ENCODE measurements at places on chromosomes 2 and 18.

GRCh38 chr2:239666855-239667376, 266.1 kb upstream of the HDAC4 start:
- no peak for DNase-seq

DNA sequence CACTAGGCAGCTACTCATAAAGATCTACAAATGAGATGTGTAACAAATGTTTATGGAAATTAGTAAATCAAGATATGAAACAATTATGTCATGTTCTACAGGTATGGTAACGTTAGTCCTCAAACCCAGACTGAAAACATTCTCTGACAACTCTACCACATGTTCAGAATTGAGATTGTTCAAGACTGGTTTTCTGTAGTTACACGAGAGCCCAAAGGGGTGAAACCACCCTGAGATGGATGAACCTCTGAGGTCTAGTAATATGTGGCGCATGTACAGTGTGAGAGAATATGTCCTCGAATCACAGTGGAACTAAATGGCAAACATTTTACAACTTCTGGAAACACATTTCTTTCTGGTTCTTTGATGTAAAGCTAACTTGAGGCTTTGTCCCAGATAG, 614.3 kb downstream of the ZEB2 start:
- no peak for DNase-seq

DNA sequence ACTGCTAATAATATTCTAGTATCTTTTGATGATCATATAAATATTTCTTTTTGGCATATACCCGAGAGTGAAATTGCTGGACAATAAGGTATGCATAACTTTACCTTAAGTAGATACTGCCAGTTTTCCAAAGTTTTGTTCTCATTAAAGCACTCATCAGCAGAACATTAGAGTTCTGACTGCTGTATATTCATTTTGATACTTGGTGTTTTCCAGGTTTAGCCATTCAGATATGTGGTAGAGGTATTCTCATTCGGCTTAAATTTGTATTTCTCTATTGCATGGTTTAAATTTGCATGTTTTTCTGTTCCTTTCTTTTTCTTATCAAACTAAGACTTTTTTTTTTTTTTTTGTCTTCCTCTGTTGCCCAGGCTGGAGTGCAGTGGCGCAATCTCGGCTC, 18.2 kb downstream of the CYBRD1 start:
- DNase-seq: no peak

- DNase-seq: no peak
Observed at GRCh38 chr2:196983934-196984333, 57.4 kb upstream of the PGAP1 start.

- no peak for DNase-seq
Observed at GRCh38 chr2:8388781-8389180, 293.1 kb upstream of the ID2 start.

GRCh38 chr2:171146633-171147032, 14.1 kb downstream of the TLK1 start:
- no peak for DNase-seq

DNA sequence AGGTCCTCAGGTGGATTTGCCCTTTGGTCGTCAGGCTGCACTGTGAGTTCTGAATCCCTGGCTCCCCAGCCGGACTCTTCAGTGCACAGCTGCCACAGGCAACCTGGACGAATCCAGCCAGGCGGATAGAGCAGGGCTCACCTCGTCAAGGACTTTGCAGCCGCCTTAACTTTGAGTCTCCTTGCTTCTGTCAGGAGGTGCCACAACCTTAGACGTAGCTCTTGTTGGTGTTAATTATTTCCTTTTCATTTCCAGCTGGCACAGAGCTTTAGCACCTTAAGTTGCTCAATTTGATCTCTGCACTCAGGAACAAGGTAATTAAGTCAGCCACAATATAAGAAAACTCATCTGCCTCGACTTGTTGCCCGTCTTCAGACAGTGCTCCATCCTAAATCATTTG, 17.7 kb downstream of the SMIM21 start:
- DNase-seq: no peak

DNA sequence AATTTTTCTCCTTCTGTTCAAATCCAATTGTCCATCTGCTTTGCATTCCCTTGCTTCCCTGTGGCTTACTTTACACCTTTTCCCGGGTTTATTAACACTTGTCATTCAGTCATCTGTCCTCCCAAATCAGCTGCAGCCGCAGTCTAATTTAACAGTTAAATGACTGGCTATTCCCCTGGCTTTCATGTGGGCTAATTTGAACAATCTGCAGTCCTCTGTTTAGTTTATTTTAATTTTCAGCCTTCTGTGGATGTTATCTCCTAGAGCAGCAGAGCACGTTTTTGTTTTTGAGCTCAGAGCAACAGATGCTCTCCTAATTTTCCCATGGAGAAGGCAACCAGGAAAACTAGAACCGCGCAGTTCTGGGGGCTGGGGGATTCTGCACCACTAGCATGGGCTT, 55.0 kb downstream of the MEP1B start:
- DNase-seq: no peak

DNA sequence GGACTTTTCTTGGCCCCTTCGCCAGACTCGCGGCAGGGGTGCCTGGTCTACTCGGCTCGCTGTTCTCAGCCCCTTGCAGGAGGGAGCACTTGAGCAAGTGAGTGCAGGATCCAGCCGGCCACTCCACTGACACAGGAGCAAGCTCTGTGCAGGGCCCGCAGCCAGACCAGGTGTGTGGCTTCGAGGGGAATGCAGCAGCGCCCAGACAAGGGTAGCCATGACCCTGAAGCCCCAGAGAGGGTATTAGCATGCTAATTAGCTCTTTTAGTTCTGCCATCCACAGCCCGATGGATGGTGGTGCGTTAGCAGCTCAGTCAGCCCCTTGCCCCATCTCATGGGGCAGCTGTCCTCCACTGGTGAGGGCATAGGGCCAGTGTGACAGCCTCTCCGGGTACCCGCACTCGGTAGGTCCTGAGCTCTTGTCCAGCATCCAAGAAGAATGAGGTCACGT, 103.2 kb upstream of the HS6ST1 start:
- DNase-seq: no peak

DNA sequence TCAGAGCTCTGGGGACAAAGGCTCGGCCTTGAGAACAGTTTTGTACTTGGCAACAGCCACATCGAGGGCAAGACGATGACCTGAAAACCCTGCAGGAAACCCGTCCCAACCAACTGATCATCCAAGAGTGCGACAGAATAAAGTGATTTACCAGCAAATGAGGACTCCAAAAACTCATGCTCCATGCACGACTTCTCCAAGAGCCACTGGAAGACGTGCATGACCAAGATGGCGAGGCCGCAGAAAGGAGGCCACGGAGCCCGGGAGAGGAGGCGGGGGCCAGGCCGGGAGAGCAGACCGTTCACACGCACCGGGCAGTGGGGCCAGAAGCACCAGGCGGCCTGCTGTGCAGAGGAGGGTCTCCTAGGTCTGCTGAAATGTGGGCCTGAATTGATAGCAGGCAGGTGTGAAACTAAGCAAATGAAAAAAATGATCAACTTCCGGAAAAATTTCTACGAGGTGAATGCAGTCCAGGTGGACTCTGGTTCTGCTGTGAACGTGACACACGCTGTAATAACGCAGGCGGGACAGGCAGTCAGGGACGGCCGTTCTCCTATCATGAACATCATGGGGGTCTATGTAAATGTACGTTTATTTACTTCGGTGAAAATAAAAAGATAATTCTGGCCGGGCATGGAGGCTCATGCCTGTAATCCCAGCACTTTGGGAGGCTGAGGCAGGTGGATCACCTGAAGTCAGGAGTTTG, 252.2 kb downstream of the HDAC4 start:
- no peak for DNase-seq

- no peak for DNase-seq
Observed at GRCh38 chr2:191038241-191038725, 24.3 kb upstream of the STAT1 start.

- DNase-seq: no peak
Observed at GRCh38 chr18:12262748-12263147, 8.6 kb downstream of the CIDEA start.

DNA sequence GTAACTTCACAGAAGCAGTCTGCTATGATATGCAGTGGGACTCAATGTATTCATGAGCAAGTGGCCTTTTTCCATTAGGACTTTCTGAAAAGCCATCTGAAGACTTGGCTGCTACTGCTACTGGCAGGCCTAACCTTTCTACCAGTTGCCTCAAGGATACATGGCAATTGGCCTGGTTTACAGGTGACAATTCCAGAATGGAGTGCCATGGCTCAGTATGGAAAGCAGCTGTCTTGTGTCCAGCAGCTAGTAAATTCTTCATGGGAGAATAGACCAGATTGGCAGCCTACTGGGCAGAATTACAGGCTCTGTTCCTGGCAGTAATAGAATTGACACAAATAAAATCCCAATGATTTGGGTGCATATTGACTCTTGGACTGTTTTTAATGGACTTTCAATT, 12.6 kb upstream of the TMX3 start:
- DNase-seq: no peak

GRCh38 chr18:62420151-62420512, 95.0 kb downstream of the TNFRSF11A start:
- no peak for DNase-seq

DNA sequence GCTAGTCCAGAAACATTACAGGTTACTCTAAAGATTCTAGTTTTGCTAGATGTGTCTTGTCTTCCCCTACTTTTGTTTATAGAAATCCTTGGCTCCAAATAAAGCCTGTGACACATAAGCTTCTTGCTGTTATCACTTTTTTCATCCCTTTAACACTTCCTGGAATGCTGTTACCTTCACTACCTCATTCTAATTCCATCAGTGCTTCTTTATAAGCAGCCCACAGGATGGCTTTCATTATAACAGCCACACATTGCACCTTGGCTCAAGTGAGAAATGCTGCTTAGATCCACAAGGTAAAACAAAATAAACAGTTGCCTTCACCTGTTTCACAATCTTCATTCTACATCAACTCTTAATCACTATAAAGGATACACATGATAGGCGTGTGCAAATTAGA, 221.7 kb downstream of the SLC8A1 start:
- no peak for DNase-seq

DNA sequence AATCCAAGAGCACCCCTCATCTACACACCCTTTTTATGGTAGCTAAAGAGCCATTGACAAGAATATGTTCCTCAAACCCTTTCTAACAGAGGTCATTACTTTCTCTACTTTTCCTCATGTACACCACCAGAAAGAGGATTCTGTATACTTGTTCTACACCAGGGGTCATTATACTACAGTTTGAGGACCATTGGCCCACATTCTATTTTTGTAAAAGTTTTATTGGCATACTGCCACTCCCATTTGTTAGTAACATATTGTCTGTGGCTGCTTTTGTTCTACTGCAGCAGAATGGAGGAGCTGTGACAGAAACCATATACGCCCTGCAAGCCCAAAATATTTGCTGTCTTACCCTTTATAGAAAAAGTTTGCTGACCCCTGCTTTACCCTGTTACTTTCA, 14.3 kb downstream of the HTR2B start:
- DNase-seq: no peak

DNA sequence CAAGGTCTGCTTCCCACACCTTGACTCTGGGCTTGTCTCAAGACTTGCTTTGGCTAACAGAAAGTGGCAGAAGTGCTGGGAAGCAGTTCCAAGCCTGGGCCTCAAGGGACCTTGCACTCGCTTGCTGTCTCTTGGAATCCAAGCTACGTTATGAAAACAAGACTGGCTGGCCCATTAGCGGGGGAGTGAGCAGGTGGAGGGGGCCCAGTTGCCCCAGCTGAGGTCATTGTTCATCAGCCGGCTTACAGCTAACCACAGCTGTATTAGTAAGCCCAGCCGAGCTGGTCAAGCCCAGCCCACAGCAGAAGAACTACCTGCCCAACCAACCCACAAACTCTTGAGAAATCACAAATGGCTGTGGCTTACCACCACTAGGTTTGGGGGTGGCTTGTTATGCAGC, 63.1 kb downstream of the MARCO start:
- DNase-seq: no peak

GRCh38 chr18:12373116-12373770, 3.8 kb downstream of the AFG3L2 start:
- no peak for DNase-seq

- no peak for DNase-seq
Observed at GRCh38 chr2:44087714-44088092, 81.0 kb upstream of the PPM1B start.

GRCh38 chr18:32310101-32310500, 120.3 kb downstream of the MEP1B start:
- DNase-seq: no peak

- DNase-seq: no peak
Observed at GRCh38 chr2:75155115-75155514, 44.2 kb downstream of the TACR1 start.

- DNase-seq: no peak
Observed at GRCh38 chr2:83941886-83942285, 517.2 kb downstream of the SUCLG1 start.

- no peak for DNase-seq
Observed at GRCh38 chr18:47050468-47050867, 15.0 kb upstream of the ELOA2 start.

DNA sequence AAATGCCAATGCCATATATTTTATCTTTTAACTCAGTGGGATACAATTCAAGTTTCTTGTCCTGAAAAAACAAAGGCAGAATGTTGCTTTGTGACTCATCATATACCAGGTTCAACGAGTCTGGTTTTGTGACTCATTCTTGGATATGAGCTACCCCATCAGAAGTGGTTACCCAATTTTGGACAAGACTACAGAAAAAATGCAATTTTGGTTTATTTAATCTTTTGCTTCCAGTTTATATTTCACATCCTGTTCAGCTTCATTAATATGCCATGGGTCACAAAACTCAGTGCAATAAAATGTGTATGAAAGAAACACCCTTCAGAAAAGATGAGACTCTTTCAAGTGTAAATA, 25.0 kb downstream of the FN1 start:
- no peak for DNase-seq

- DNase-seq: no peak
Observed at GRCh38 chr2:150209746-150210145, 277.7 kb downstream of the RND3 start.

DNA sequence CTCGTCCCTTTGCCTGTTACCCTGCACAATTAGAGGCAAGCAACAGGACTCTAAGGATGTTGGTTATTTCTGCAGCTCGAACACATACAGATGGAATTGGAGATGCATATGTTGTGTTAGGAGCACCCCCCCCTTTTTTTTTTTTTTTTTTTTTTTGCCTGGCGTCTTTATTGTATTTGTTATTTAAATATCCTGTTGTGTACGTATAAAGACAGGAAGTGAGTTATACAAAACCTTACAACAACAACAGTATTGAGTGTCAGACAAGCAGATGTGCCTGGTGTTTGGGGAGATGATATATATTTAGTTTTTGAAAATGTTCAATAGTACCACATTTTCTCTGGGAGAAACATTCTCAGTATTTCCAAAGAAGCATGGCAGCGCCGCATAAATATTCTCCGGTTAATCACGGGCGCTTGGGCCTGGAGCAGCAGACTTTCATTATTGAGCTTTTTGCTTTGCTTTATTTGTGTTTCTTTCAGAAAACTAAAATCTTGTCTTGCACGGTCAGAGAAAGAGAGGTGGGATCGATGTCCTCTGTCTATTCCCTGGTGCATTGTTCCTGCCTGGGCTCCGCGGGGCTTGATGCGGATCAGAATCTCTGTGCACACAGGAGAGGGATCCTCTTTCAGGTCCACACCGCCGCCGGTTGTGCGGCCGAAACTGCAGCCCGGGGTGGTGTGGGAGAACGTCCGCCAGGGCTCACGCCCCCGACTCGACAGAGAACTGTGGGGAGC, 23.2 kb upstream of the ZNF516 start:
- DNase-seq: peak; percentile 15
